ENCODE measurements at places on chromosomes 4 and X. TPM values are rescaled to one million over a fixed set of nuclear protein-coding genes. Genes with fewer than 3 reads are reported as not detected.

DNA sequence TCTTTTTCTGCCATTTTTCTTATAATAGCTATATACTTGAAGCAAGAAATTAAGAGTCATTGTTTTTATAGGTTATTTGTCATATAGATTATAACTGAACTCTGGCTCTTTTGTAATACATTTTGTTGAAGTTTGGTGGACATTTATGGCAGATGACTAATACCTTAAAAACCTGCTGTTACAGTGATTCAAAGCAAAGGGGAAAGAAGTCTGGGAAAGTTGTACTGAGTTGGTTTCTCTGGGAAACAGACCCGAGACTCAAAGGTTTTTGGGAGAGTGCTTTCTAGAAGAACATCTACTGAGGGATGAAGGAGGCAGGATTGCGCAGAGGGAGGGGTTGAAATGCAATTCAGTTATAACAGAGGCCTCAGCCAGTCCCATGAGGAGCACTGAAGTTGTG, 35.9 kb downstream of the NAP1L5 start:
- no peak for DNase-seq

The GPR78 gene
- not detected for total RNA-seq

GRCh38 chr4:145785391-145786008, 105.6 kb downstream of the C4orf51 start:
- DNase-seq = no peak

GRCh38 chr4:172866421-172866820, 302.2 kb upstream of the GALNT7 start:
- DNase-seq = no peak

GRCh38 chrX:131792356-131792749, 230.7 kb upstream of the STK26 start:
- no peak for DNase-seq

- DNase-seq = no peak
Measured at GRCh38 chr4:61395754-61396153, 195.6 kb downstream of the ADGRL3 start.

DNA sequence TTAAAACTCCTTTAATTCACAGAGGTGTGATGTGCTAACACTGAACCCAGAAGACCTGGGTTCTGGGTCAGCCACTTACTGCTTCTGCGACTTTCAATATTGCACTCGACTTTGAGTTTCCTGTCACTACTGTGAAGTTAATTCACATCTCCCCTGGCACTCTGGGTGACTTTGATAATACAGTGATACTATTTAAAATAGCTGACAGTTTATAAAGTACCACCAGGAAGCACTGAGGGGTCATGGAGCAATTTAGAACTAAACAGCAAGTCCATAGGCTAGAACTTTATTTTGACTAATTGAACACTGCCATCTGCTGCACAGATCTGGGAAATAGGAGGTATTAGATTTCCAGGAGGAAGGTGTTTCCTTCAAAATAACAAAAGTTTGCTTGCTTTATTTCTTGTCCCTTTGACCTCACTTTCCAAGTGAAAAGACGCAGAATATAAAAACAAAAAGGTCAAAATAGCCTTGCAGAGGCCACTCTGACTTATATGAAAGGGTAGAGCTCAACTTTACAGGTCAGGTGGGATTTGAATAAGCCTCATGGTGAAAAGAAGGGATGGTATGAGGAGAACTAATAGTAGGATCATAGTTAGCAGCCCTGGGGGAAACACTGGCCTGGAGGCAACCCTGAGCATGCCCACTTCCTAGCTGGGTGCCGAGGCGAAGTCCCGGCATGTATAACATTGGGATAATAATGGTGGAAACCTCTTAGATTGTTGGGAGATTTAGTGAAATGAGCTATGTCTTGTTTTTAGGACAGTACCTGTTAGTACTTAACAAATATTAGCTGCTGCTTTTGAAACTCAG, 53.4 kb downstream of the ZNF518B start:
- DNase-seq = no peak
